Brain pericyte (primary cell): ENCODE measurements at places on chromosomes 13 and 19.

- no peak for DNase-seq
Measured at GRCh38 chr19:5578097-5578846, 10.5 kb upstream of the TINCR start.

- no peak for DNase-seq
Measured at GRCh38 chr13:105990256-105990958, 545.1 kb downstream of the EFNB2 start.

DNA sequence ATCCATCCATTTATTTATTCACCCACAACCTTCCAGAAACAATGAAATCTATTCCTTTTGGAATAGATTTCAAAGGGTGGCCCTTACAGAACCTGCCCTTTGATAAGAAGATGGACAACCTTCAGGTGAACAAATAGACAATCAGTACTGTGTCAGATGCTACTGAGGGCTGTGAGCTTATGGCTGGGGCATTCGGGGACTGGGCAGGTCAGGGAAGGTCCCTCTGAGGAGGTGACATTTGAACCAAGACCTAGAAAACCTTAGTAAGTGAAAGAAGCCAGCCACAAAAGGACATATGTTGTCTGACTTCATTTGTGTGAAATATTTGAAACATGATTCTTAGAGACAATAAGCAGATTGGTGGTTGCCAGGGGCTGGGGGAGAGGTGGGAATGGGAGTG lies 15.7 kb downstream of the ACTL9 start:
- no peak for DNase-seq

DNA sequence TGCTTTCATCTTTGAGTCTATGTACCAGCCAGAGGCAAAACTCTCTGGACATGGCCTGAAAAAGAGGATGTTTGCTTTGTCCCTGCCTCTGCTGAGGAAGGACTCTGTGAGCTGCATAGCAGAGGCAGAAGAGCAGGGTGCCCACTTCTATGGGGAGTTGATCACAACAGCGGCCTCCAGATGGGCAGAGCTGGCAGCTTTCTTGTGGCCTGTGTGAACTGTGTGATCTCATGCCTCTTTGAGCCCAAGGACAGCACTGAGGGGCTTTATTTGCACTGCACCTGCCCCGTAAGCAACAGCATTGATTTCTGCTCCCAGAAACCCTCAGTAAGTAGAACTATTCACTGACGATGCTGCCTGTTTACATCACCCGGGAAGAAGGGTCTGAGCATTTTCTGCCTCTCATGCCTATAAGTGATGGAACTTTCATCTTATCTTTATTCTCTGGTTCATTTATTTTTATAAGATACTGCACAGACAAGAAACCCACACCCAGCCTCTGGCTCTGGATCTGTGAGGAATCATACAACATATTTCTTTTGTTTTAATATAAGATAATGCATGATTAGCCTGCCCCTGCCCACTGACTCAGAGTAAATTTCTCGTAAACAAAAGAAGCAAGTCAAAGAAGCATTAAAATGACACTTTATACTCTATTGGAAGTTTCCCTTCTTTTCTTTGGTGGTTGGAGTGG lies 244.2 kb upstream of the SOX21 start:
- DNase-seq: no peak

DNA sequence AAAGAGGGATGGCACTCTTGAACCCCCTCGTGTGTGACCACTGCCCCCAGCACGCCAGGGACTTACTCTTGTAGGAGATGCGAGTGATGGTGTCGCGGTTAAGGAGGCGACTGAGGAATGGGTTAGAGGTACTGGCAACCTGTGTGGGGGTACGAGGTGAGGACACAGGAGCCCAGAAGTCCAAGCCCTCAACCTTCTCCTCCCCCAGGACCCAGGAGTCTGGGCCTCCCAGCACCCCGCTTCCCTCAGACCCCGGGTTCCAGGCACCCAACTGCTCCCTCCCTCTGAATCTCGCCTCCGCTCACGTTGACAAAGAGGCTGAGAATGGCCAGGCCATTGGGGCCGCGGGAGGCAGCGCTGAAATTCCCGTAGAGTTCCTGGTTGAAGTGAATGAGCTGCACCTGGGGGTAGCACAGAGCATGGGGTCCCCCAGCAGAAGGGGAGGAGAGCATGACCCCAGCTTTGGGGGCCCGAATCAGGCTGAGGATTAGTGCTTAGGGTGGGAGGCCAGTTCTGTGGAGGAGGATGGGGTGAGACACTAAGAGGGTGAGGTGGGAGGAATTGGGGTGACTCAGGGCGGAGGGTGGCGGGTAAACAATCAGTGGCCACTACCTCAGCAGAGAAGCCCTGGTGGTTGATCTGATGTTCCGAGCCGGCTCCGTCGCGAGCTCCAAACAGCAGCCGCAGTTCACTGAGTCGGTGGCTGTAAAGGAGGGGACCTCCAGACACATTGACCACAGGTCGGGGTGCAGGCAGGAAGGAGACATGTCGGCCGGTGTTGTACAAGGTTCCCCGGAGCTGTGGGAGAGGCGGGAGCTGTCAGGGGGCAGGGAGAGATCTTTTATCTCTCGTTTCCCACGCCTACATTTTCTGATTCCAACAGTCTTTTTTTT lies 2.5 kb upstream of the DBP start:
- no peak for DNase-seq

GRCh38 chr19:7676854-7677253 lies at the start of gene MCEMP1:
Gene MCEMP1 (plus strand): TSS chr19:7677090. CDS start chr19:7677121, 31 bp downstream.
- no peak for DNase-seq

- no peak for DNase-seq
Measured at GRCh38 chr13:23950736-23951510, 53.6 kb upstream of the C1QTNF9B start.

- DNase-seq: no peak
Measured at GRCh38 chr19:56654151-56654550, 11.2 kb downstream of the SMIM17 start.

DNA sequence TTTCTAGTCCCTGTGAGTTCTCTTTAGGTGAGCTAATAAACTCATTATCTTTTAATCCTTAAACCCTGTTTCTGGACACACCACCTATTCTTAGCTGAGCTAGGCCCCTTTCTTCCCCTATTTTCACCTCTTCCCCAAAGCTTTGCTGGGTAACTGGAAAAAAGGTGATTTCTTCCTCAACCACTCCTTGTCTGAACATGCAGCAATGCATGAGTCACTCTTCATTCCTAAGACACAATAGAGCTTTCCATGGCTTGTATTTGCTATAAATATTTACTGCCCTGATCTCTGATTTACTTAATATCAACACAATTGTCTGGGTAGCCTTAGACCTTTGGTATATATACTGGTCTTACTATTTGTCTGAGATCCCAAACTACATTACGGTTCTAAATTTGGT lies 370.9 kb downstream of the KLF5 start:
- DNase-seq: no peak

DNA sequence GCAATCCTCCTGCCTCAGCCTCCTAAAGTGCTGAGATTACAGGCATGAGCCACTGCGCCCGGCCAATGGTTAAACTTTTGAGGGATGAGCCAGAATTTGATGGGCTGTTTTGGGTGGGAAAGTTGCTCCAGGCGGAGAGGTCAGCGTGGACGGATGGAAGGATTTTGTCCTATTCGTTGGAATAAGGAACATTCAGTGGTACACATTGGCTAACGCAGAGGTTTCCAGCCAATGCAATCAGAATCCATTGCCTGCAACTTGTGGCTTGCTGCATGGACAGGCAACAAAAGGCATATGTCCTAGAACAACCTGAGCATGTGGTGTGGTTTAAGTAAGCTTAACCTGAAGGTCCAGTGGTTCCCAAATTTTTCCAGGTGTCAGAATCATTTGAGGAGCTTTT lies 35.5 kb upstream of the C1QTNF9 start:
- DNase-seq: no peak

DNA sequence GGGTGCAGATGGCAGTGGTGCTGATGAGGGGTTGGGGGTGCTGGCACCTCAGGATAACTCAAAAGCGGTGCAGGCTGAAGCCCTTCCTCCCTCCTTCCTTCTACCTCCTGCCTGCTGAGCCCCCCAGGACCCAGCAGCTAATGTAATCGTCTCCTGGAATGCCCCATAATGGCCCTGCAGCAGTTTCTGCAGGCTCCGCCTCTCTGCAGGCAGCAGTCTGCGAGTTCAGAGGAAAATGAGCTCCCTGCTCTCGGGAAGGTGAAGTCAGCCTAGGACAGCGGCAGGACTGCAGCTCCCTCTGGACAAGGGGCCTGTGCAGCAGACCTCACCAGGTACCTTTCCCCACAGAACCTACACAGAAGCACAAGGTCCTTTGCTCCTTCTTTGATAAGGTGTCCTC lies 130.9 kb downstream of the ZDHHC20 start:
- DNase-seq: no peak

GRCh38 chr19:49870309-49870901 lies 3.0 kb upstream of the PNKP start:
- DNase-seq: no peak

DNA sequence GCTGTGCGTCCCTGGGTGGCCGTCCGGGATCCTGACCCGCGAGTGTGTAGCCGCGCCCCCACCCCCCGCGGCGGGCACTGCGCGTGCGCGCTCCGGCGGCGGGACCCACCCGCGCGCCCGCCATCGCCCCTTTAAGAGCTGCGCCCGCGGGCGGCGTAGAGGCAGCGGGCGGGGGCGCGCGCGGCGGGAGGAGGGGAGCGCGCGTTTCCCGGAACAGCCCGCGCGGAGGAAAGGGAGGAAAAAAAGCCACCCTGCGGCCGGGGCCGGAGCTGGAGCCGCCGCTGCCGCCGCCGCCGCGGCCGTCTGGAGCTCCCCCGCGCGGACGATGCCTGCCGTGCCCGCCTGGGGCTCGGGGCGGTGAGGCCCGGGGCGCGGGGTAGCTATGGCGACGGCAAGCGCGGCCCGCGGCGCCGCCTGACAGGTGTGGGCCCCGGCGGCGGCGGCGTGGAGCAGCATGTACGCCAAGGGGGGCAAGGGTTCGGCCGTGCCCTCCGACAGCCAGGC lies at the start of gene SSBP4:
TSS of gene SSBP4 (plus strand) at position 204 of the 504 bp plus-strand sequence. CDS start at position 455, 251 bp downstream.
- no peak for DNase-seq

GRCh38 chr19:861141-861755 lies 1.8 kb downstream of the CFD start:
- DNase-seq: no peak

DNA sequence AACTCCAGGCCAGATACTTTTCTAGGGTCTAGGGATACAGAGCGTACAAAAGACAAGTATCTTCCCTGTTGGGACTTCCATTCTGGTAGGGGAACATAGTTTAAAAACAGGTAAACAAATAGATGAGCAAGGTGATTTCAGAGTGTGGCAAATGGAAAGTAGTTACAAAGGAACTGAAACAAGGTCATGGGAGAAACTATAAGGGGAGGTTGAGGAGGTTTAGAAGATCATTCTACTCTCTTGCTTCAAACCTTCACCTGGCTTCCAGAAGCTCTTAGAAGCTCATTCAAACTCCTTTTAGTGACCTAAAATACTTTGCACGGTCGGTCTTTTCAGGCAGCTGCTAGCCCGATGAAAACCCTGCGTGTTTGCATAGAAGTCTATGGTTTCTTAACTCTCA lies 9.1 kb downstream of the FFAR2 start:
- DNase-seq: no peak

DNA sequence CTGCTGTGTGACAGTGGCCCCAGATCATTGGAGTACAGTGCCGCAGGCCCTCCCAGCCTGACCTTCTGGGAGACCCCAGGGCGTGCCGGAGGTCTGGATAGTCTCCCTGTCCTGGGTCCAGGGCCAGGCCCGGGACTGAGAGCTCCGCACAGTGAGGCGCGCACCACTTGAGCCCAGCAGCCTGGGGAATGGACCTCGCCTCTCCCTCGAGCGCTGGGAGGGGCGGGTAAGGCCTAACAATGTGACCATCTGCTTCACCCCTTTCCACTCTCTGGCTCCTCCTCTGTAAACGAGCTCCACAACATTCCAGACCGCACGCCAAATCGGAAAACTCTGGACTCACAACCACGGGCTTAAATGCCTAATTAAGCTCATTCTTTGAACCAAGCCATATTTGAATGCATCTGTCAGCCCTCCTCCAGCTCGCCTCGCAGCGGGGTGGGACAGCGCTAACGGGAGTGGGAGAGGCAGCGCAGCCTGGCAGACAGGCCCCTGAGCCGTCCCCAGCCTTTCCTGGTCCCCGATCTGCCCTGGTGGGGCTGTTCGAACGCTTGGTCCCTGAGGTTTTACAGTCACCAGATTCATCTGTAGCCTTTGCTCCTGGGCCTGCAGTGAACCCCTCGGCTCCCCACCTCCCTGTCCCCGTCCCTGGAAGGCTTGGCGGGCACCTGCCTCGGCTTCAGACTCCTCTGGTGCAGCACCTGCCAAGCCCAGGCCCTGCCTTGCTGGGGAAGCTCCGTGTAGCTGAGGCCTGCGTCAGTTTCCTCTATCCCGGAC lies 120.7 kb upstream of the VSTM2B start:
- no peak for DNase-seq

GRCh38 chr13:76009267-76009890 lies 373.2 kb downstream of the LMO7 start:
- no peak for DNase-seq

DNA sequence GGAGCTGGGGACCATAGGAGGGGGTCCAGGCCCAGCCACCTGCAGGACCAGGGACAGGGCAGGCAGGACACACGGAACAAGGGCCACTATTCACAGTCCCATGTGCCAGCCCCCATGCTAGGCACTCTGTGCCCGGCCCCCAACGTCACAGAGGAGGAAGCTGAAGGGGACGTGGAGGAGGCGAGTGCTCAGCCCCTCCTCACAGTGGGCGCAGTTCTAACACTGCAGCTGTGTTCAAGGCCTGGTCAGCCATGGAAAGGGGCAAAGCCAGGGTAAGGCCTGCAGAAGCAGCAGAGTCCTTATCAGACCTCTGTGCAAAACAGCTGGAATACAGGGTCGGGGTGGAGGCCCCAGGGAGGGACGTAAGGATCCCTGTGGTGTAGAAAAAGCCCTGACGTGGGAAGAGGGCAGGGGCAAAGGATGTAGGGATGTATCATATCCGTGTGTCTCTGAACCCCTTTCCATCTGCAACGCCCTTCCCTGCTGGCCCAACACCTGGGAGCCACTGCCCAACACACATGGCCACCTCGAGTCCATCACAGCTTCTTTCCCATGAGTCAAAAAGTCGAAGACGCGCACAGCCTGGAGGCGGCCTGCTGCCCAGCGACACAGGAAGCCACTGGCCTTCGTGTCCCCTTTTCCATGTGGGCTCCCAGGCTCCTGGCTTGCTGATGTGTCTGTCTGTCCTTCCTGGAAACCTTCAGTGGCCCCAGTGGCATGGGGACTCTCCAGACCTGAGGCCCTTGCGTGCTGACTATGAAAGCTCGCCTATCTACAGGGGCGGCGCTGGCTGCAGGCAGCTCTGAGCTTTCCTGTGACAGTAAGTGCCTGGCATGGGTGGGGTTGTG lies 28.0 kb downstream of the SH3GL1 start:
- DNase-seq: no peak

- DNase-seq: no peak
Measured at GRCh38 chr19:28508666-28509065, 704.3 kb downstream of the UQCRFS1 start.

- no peak for DNase-seq
Measured at GRCh38 chr13:98265692-98266551, 88.9 kb upstream of the RNF113B start.

DNA sequence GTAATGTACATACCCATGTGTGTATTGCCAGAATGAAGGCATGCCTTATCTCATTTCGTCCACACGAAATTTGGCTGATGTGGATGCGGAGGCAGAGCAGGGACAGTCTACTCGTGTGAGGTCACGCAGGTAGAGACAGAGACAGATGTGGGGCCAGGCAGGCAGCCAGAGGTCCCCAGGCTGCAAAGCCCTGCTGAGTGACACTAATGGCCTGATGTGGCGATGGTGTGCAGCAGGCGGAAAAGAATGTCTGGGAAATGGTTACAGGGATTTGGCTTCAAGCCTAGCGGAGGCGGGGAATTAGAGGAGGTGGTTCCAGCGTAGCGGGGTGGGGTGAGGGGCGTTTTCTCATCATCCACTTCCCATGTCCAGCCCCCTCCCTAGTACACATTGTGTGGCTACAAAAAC lies 4.2 kb upstream of the IZUMO2 start:
- DNase-seq: no peak
